ENCODE measurements at places on chromosomes 5 and 9.

- DNase-seq: no peak
Observed at GRCh38 chr9:137731216-137731946, 112.6 kb downstream of the EHMT1 start.

GRCh38 chr5:76331126-76331525, 72.0 kb upstream of the IQGAP2 start:
- DNase-seq: no peak

GRCh38 chr5:94025788-94026473, 284.5 kb upstream of the POU5F2 start:
- DNase-seq: no peak

- DNase-seq: no peak
Observed at GRCh38 chr5:147578228-147579024, 68.6 kb upstream of the DPYSL3 start.

DNA sequence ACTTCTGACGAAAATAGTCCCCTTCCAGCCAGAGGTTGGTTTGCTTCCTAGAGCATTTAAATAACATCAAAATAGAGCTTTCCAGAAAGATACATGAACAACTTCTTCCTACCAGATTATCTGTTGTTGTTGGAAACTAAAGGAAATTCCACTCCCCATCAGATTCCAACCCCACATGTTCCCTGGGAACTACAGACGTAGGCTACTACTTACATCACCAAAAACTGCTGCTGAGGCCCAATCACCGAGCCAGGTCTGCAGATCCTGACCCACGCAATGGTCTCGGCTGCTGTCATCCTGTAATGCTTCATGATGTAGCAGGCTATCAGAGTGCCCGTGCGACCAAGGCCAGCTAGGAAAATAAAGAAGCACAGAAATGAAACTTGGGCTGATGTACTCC, 73.4 kb downstream of the HABP4 start:
- no peak for DNase-seq

GRCh38 chr9:14722391-14723035, at the start of gene CER1:
Gene CER1 (minus strand): TSS chr9:14722733. CDS start chr9:14722672, 61 bp downstream.
- no peak for DNase-seq

- DNase-seq: no peak
Observed at GRCh38 chr5:56961746-56962145, 9.8 kb upstream of the MIER3 start.

GRCh38 chr5:56207537-56207936, 25.6 kb downstream of the ANKRD55 start:
- DNase-seq: no peak

DNA sequence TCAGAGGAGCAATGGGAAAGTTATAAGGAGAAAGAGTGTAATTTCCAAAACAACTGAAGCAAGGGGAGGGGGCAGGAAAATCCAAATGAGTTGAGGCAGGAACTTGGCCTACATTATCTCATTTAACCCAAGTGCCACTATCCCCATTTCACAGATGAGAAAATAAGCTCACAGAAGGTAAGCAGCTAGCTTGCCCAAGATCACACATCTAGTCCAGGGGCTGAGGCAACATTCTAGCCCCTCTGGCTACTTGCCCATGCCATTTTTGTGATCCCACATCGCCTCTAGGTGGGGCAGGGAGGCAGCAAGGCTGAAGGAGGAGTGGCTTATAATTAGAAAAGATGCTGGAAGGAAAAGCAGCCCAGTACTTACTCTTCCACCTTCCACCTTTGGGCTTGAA, 2.6 kb upstream of the PSIP1 start:
- no peak for DNase-seq

DNA sequence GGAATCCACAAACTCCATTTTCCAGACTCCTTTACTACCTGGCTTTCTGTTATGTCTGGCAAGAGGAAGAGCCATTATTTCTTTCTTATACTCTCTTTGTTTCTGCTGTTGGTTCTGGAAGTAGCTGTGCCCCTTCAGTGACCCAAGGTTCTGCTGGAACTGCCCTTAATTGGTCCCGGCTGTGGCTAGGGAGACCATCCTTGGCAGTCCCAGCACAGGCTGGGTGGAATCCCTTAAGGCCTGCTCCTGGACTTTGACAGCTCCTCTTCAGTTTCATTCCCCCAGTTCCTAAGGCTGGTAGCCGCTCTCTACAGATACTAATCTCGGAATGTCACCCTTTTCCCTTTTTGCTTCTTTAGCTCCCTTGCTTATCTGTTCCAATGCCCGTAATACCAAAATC, 81.9 kb upstream of the GLIS3 start:
- no peak for DNase-seq

GRCh38 chr9:27350382-27350976, 53.5 kb upstream of the EQTN start:
- DNase-seq: no peak

DNA sequence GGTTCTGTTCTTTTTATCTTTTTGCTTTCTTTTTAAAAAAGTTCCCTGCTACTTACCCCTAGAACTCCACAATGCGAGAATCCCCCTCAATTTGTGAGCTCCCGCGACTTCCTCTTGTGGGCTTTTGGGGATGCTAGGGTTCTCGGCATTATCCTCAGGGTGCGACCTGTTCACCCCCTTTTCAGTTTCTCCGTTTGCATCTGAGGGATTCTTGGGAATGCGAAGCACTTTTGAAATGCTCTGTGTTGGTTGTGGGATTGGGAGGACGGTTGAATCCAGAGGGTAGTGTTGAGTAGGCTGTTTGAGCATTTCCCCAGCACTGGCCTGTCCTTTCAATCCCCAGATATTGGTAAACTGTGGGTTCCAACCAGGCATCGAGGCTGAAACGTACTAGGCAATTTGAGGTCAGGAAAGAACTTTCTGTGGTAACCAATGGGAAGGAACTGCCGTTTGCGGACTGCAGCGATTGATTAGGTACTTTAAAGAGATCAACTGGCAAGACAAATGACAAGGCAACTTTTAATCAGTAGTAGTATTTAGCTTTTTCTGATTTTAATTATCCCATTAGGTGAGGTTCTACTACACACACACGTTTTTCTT, 415 bp downstream of the XRCC4 start:
- DNase-seq: no peak

GRCh38 chr5:139058121-139058520, 140.0 kb downstream of the SIL1 start:
- no peak for DNase-seq

GRCh38 chr5:72376381-72376780, 56.2 kb downstream of the PTCD2 start:
- no peak for DNase-seq

DNA sequence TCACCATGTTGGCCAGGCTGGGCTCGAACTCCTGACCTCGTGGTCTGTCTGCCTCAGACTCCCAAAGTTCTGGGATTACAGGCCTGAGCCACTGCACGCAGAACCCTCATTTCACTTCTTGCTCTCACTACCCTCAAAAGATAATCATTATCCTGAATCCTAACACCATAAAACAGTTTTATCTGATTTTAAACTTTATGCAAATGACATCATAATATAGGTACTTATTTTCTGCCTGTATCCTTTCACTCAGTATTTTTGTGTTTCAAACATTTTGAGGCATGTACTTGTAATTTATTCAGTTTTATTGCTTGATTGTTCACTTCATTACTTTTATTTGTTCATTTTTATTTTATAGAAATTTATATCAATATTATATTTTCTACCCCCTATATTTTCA, 719.2 kb upstream of the ARRDC3 start:
- no peak for DNase-seq

DNA sequence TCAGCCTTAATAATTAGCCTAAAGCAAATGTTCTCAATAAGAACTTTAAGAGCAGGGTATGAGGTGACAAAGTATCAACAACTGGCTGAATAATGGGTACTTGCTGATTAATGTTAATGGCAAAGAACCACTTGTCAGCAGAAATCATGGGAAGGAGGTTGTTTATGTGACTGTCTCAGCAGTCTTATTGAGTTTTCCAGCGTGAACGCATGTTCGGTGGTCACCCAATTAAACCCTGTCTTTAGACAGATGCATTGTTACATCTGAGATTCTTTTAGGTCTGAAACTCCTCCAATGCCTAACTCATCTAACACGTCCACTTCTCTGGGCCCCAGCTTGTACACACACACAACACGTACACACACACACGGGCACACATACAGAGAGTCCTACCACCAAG, 18.2 kb upstream of the TSSK1B start:
- DNase-seq: no peak

DNA sequence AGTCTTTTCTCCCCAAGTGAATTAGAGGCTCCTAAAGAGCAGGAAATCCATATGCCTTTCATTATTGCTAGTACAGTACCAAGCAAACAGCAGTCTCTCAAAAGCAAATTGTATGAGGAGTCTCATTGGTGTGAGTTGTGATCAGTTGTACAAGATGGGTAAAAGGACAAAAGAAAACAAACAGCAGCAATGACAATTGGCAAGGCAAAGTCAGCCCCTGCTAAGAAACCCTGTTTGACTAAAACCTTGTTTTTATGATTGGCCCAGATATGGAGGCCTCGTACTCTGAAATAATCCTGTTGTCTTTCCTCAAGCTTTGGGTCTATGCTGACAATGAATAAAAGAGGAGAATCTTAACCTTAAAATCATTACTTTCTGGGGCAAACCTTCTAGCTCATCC, 69.8 kb downstream of the FOXD1 start:
- DNase-seq: no peak

DNA sequence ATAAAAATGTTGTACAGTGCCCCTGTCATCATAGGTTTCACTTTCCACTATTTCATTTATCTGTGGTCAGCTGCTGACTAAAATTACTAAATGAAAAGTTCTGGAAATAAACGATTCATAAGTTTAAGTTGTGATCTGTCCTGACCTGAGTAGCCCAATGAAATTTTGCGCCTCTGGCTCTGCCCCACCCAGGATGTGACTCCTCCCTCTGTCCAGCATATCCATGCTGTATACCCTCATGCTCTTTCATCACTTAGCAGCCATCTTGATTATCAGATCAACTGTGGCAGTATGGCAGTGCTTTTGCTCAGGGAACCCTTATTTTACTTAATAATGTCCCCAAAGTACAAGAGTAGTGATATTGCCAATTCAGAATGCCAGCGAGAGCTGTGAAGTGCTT, 97.3 kb downstream of the STARD4 start:
- no peak for DNase-seq

- no peak for DNase-seq
Observed at GRCh38 chr5:16807547-16807864, 128.6 kb downstream of the MYO10 start.

DNA sequence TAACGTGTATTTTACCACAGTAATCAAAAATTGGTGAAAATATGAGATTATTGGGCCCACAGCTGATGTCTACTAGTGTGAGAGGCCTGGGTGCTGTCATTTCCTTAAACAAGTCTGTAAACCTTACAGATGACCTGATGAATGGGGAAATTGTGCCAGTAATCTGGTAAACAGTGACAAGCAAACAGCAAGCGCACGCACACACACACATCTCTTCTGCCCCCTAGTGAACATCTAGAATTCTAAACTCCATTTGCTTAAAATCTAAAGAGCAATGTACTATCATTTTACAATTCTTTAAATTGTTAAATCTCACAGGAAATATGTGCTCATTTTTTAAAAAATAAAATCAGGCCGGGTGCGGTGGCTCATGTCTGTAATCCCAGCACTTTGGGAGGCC, 7.5 kb upstream of the RAPGEF1 start:
- DNase-seq: peak; percentile 41

- no peak for DNase-seq
Observed at GRCh38 chr9:13146840-13147239, 132.7 kb downstream of the MPDZ start.

GRCh38 chr5:75522025-75522424, 10.3 kb downstream of the POLK start:
- DNase-seq: no peak

DNA sequence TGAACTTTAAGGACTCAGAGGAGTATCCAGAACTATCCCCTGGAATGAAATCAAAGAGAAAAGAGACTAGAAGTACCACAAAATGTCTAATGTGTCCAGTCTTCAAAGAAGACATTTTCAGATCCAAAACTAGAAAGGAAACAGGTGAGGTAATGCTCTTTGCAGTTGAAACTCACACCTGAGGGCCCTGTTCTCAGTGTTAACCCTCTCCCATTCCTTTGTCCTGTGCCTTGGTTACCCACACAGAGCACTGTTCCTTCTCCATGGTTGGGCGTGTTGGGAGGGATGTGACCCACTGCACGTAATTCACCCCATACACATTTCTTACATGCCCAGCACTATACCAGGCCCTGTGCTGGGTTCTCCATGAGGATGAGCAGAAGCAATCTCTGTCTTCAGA, 21.3 kb downstream of the MSANTD3 start:
- no peak for DNase-seq

DNA sequence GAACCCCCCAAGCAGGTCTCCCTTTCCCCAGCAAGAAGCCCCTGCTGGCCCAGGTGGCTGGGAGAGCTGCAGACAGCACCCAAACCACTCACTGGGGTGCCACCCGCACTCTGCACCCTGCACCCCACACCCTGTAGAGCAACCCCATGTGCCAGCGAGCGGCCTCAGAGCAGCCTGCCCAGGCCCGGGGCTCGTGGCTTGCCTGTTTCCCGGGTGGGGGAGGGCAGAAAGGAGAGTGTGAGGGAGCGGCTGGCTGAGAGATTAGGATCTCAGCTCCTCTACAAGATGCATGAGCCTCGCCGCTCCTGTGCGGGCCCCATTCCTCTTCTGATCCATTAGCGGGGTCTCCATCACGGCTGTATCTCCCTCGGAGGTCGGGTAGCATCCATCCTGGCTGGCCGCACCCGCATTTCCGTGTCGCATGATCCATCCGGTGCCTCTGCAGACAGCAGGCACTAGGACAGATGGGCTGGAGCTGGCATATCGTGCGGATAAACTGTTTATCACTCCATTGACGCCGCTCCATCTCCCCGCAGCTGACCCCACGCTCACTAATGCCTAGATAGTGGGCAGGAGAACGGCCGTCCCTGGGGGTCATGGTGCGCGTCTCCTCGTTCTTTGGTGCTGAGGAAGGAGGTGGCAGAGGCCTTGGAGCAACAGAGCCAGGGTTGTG, 54.4 kb downstream of the MRPL36 start:
- DNase-seq: no peak

All from AG09319 (cell line).